ENCODE measurements at places on chromosomes 6 and 20.

DNA sequence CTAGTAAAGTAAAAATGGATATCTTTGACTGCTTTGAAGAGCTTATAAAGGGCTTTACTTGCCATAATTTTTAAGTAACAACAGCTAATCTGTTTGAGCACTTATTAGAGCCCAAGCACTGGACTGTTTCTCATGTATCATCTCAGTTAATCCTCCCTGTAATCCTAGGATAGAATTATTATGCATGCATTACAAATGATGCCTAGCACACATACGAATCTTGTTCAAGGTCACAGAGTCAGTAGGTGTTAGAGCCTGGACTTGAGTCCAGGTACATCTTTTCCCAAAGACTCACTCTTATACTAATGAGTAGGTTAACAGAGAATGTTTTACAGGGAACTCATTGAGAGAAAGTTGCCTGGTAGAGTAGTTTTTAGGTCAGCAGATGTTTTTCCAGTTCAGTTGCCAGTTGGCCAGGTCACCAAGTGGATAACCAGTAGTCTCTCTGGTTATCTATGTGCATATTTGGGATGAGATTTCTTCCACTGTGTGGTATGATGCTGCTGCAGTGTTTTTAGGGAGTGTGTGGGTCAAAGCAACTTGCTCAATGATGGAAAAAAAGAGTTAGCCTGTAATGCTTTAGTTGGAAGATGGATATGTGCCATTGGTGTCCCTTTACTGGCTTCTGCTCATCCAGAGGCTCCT, 32.3 kb upstream of the LAMA4 start:
- DNase-seq, result no peak

- no peak for DNase-seq
Measured at GRCh38 chr6:52475307-52475706, 55.2 kb downstream of the EFHC1 start.

DNA sequence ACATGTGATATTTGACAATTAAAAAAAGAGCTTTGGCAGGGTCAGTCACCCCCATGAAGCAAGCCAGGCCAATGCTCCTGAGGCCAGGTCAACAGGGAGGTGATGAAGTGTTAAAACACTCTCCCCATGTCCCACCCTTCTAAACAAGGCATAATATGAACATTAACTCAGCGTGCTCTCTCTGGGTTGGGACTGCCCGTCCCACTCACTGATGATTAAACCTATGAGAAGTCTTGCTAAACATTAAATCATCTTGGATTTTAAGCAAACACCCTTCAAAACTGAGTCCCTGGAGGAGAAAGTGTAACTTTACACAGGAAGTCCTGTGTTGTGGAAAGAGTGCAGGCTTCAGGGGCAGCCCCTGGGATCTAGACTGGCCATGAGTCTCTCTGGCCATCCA, 558.5 kb downstream of the CD83 start:
- no peak for DNase-seq

DNA sequence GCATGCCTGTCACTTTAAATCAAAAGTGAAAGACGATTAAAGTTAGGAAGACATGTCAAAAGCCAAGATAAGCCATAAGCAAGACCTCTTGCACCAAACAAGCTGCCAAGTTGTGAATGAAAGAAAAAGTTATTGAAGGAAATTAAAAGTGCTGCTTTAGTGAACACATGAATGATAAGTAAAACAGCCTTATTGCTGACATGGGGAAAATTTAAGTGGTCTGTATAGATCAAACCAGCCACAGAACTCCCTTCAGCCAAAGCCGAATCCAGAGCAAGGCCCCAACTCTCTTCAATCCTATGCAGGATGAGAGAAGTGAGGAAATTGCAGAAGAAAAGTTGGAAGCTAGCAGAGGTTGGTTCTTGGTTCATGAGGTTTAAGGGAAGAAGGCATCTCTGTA, 9.3 kb upstream of the RIPK1 start:
- DNase-seq, result no peak

GRCh38 chr6:42460883-42461282, 9.2 kb upstream of the TRERF1 start:
- DNase-seq, result no peak

GRCh38 chr6:38528196-38528965, 111.3 kb downstream of the BTBD9 start:
- DNase-seq, result no peak

DNA sequence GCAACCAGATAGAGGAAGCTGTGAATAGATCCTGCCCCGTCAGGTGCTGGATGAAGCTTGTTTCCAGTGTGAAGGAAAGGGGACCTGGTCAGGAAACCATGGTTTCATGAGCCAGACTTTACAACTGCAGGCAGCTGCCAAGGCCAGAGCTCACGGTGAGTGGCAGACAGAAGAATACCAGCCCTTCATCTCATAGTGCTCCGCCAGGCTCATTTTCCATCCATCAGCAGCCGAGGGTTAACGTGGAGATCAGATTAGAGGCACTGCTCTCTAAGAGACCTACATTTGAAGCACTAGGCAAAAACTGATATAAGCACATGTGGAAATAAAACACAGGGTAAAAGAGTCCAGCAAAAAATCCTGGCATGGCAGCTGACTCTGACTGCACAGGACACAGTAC, 172.4 kb downstream of the CD24 start:
- no peak for DNase-seq

DNA sequence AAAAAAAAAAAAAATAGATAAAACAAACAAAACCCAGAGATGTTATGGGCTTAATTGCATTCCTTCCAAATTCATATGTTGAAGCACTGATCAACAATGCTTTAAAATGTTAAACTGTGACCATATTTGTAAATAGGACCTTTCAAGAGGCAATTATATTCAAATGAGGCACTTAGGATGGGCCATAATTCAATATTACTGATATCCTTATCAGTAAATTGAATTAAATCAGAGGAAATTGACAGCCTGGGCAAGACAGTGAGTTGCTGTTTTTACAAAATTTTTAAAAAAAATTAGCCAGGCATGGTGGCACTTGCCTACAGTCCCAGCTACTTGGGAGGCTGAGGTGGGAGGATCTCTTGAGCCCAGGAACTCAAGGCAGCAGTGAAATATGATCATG, 364.1 kb downstream of the GJA1 start:
- DNase-seq, result no peak

GRCh38 chr6:16544521-16544920, 216.7 kb downstream of the ATXN1 start:
- DNase-seq, result no peak

DNA sequence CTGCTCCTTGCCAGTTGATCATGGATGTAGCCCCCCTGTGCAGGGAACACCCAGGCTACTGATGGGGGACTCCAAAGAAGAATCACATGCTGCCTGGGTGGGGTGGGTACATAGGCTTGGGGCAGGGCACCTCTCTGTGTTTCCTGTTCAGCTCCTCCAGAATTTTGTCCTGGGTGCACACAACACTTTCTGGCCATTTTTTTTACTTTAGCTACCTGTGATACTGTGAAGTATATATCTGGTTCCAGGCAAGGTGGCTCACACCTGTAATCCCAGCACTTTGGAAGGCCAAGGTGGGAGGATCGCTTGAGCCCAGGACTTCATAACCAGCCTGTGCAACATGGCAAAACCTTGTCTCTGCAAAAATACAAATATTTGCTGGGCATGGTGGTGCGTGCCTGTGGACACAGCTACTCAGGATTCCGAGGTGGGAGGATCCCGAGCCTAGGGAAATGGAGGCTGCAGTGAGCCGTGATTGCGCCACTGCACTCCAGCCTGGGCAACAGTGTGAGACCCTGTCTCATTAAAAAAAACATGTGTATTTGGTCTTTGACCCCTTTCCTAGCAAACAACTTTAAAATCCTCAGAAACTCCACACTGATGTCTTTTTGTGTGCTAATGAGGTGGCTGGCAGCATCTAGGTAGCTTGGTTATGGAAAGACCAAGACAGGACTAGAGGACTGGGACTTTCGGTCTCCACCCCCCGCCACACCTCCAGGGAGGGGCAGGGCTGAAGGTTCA, 14.1 kb downstream of the SLC4A11 start:
- no peak for DNase-seq

DNA sequence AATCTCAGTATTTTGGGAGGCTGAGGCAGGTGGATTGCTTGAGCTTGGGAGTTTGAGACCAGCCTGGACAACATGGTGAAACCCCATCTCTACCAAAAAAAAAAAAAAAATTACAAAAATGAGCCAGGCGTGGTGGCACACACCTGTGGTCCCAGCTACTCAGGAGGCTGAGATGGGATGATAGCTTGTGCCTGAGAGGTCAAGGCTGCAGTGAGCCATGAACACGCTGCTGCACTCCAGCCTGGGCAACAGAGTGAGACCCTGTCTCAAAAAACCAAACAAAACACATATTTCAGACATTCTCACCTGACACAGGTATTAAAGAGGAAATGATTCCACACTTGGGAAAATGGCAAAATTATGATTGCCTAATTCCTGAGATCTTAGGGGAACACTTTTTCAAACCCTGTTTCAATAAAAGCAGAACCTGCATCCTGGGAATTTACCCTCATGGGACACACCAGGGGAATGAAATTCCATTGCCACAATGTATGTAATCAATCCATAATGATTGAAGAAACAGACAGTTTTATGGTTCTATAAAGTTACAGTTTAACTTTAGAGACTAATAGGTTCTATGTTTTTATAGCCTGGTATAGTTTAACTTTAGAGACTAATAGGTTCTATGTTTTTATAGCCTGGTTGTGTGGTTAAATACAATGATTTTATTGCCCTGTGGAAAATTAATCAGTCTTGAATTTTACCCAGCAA, 29.6 kb upstream of the DNAAF9 start:
- DNase-seq, result no peak

GRCh38 chr6:21491955-21492354, 101.6 kb upstream of the SOX4 start:
- no peak for DNase-seq

DNA sequence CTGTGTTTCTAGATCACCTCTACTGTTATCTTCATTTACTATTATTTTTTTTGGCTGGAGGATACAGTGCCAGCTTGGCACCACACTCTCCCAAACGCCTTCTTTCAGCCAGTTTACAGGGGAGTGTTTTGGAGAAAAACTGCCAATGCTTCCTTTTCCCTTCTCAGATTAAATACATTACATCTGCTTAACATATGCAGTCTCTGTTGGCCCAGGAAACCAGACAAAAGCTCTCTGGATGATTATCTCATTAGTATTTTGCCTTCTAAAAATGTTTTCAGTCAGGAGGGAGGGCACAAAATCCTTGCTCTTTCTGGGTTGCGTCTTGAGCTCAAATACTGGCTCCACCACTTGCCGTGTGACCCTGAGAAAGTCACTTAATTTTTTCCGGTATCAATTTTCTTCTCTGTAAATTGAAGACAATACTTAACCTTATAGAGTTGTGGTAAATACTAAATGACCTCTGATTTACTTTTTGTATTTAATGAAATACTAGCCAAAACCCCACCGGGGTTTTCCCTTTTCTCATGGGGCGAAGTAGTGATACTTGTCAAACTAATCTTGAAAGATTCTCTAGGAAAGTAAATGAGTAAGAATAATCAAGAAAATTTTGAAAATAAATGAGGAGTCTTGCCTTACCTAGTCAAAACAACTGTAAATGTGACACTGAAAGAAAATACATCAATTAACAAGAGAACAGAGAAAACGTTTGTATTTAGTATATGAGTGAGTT, 146.2 kb downstream of the MMS22L start:
- peak; percentile 16 for DNase-seq

DNA sequence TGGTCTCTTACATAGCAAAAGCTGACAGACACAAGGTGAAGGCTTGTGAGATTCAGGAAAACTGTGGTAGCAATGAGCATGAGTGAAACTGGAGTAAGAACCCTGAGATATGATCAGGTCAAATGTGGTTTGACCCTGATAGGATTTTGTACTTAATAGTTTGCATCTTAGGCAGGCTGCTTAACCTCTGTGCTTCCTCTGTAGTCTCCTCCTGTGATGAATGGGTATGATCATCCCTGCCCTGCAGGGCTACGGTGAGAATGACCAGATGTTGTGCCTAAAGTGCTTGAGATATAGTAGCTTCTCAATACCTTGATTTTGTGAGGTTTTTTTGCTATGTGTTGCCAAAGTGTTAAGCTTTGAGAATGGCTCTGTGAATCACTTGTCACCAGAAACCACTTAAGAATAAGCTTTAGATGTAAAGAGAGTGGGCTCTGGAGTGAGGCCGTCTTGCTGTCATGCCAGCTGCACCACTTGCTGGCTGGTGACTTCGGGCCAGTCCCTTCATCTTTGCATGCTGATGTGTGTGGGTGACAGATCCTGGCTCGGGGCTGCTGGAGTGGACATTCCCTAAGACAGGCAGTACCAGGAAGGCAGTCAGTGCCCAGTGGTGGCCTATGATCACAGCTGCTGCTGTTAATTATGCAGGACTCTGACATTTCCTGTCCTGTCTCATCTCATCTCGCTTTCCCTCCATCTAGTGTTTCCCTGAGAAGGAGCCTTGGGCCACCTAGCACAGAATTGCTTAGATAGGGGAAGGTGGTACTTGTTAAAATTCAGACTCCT, 254.7 kb downstream of the NFATC2 start:
- DNase-seq, result no peak

GRCh38 chr6:126812010-126812409, 306.5 kb upstream of the RSPO3 start:
- DNase-seq, result no peak

- no peak for DNase-seq
Measured at GRCh38 chr6:34447910-34448309, 18.0 kb upstream of the PACSIN1 start.

GRCh38 chr6:141464490-141464889, 668.2 kb upstream of the GJE1 start:
- DNase-seq, result no peak

DNA sequence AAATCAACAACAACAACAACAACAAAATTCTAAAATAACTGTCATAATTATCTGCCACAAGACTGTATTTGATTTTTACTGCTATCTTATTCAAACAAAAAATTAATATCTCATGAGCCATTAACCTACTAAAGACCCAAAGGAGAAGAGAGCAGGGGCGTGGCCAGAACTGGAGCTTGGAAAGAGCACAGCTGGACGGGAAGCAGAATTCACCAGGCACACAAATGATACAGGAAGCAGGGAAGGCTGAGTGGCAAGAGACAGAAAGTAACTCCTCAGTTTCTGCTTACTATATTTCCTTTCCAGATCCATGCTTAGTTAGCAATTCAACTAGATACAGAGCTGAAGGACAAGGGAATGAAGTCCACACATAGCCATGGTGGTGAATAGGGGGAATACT, 54.4 kb downstream of the FKBP5 start:
- no peak for DNase-seq

DNA sequence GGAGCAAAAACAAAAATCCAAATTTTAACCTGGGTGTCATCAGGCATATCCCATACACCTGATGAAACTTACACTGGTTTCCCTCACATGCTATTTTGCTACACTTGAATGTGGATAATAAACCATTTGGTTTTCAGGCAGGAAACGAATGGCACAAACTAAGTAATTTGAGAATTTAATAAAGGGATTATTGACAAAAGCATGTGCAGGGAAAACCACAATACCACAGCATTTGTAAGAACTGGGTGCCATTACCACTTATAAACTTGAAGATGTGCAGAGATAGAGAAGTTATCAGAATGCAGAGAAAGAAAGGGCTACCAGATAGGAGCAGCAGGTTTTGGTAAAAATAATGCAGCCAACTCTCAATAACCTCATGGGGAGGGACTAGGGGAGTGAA, 151.2 kb downstream of the RFX6 start:
- DNase-seq, result no peak

Measured in HFF-Myc (cell line).